ENCODE measurements at places on chromosomes 11 and 22.

DNA sequence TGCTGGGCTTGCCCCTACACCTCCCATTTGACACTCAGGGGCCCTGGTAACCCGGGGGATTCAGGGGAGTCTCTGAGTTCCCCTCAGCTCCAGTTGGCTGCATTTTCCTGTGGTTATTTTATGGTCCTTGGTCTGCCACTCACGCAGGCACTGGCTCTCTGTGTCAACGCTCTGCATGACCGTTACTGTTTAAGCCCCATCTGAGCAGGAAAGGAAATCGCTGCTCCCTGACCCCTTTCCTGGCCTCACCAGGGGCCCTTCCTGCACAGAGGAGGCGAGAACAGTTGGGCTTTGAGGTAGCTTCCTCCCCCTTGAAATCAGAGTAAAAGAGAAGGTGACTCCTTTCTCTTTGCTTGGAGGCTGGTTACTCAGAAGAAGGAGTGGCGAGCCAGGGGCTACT lies 2.4 kb downstream of the C1QTNF4 start:
- DNase-seq, result no peak

- DNase-seq, result no peak
These were observed 7.6 kb downstream of the LRRC10B start for GRCh38 chr11:61516191-61516590.

DNA sequence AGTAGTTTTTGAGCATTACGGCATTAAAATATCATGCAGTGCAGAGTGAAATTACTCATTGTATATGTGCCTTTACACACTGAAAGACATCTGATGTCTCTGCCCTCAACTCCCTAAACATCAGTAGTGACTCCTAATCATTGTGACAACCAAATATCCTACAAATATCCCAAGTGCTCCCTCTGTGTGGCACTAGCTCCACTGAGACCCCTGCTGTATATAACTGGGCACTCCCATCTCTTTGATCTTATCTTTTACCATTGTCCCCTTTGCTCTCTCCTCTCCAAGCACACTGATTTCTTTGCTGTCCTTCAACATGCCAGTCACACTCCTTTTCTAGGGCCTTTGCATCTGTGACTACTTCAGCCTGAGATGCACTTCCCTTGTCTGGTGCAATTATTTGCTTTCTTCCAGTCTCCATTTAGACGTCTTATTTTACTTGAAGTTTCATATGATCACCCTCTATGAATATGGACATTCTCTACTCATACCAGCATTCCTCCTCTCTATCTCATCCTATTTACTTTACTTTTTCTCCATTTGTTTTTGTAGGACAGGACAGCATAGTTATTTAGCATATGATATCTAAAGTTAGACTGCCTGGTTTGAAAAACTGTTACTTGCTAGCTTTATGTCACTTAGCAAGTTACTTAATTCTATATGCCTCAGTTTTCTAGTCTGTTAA lies 2.4 kb downstream of the SLC5A12 start:
- DNase-seq, result no peak

DNA sequence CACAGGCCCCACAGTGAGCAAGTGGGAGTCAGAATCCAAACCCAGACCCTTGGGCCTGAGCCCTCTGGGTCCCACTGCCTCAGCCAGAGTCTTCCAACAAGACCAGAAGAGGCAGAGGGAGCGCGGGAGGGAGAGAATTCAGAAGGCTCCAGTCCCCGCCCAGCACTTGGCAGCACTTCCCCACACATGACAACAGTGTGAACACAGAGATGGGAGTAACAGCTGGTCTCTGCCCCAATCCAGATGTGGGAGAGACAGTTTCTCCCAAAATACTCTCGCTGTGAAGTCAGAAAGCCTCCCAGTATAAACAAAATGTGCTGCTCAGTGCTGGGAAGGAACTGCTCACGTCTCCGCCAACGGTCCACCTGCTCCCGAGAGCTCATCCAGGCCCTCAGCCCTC lies 219.9 kb downstream of the MN1 start:
- DNase-seq, result peak; percentile 70

DNA sequence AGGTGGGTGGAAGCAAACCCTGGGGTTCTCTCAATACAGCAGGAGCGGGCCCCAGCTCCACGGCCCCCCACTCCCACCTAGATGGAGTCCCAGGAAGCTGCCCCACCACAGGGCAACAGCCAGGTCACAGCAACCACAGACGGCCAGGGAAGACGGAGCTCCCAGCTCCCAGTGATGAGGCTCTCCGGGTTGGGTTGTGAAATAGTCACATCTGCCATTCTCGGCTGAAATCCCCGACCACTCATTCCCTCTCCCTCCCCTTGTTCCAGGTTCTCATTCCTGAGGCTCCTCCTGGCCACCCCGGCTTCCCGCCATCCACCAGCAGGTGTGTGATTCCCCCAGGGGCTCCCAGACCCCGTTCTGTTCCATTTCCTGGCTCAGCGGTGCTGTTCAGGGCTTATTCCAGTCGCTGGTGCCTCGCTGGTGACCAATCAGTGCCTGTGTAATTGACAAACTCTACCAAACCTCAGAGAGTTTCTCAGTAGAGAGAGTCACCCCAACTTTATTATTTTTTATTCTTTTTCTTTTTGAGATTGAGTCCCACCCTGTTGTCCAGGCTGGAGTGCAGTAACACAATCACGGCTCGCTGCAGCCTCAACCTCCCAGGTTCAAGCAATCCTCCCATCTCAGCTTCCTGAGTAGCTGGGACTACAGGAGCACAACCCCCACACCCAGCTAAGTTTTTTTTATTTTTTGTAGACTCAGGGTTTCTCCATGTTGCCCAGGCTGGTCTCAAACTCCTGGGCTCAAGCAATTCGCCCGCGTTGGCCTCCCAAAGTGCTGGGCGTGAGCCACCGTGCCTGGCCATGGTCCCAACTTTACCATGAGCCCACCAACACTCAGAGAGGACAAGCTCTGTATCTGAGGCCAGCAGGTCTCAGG lies 63.2 kb downstream of the SHANK2 start:
- DNase-seq, result no peak

DNA sequence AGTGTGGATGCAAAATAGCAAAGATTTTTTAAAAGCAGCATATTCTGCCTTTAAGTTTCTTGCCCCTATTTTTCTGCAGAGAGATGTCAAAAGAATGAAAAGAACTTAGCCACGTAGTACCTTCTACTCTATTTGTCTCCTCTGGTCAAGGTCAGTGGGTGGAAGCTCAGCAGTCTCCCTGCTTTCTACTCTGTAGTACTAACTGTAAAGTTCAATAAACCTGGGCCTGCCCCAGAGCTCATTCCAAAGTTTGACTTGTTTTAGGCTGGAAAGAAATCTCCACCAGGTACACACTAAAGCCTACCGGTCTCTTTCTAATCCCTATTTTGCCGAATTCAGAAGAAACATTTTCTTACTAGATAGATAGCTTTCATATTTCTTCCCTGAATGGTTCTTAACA lies 247.9 kb upstream of the ARHGAP20 start:
- DNase-seq, result no peak

DNA sequence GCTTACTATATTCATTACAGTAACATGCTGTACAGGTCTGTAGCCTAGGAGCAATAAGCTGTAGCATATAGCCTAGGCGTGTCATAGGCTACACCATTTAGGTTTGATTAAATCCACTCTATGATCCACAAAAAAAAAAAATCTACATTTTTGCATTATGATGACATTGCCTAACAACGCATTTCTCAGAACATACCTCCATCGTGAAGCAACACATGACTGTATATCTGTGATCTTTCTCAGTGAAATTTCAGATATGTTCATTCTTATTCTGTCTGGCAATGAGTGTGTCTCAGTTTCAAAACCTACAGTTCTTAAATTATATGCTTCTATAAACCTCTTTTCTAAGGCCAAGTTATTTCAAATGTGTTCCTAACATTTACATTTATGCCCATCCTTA lies 140.3 kb downstream of the CADM1 start:
- DNase-seq, result no peak

GRCh38 chr22:38882972-38883622 lies 11.1 kb upstream of the CBX6 start:
- peak; percentile 27 for DNase-seq

- no peak for DNase-seq
These were observed 86.4 kb upstream of the TBCEL start for GRCh38 chr11:120937501-120937900.

GRCh38 chr11:44884056-44884455 lies 66.6 kb downstream of the TP53I11 start:
- no peak for DNase-seq

DNA sequence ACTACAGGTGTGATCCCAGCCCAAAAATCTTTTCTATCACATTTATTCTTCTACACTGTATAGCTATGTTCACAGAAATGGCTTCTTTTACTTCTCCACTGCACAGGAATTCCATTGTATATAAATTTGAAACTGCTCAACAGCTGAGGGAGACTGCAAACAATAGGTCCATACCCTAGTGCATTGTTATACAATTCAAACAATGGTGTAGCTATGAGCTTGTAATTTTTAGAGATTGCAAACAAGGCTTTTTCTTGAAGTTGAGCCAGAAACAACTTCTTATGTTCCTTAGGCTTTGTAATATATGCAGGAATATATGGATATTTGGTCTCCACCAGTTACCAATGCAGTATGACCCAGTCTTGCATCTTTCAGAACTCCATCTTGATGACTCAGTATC lies 19.5 kb upstream of the SIK3 start:
- no peak for DNase-seq

DNA sequence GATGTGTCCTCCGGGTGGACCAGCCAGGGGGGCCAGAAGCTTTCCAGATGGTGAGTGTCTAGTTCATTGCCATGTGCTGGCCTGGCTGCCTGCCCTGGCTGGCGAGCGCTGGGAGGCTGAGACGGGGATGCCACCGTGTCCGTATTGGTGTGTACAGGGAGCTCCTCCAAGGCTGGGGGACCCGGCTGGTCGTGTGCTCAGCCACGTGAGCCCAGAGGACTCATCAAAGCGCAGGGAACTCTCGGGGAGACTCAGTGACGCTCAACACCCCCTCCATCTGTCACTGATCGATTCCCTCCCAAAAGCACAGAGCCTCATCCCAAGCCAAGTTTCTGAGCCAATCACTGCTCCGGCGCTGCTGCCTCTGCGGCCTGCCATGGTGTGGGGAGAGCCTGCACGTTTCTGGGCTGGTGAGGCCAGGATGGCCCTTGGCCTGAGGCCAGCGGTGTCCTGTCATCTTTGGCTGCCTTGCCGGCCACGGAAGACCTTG lies 423.7 kb downstream of the SHANK2 start:
- peak; percentile 18 for DNase-seq

- no peak for DNase-seq
These were observed 73.0 kb upstream of the PHF21B start for GRCh38 chr22:45082795-45083194.

DNA sequence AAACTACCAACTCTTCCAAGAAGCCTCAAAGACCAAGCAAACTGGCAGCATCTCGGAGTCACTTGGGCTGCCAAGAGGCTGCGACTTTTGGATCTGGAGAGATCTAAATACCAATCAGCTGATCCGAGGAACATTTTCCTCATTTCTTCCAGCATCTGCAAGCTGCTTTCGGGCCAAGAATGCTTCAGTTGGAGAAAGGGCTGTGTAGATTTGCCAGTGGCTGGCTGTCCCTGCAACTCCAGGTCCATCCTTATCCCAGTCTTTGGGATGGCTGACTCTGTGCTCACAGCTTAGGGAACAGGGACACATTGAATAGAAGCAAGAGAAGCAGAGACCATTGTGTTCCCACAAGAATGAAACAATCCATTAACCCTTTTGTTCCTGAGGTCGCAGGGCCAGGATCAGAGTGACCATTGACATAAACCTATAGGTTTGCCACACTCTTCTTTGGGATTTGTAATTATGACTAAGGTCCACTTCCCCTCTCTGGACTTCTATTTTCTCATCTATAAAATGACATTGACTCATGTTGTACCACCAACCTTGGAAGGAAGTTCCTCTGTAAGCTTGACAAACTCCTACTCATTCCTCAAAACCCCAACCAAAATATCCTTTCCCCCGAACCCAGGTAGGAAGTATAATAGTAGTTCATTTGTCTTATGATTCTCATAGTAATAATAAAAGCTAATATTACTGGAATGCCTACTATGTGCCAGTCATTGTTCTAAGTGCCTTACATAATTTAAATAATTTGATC lies 340.8 kb downstream of the MN1 start:
- peak; percentile 82 for DNase-seq

GRCh38 chr11:47147681-47148080 lies 29.0 kb downstream of the ARFGAP2 start:
- DNase-seq, result no peak

- DNase-seq, result peak; percentile 6
These were observed 645 bp downstream of the RTCB start for GRCh38 chr22:32411402-32411801.

DNA sequence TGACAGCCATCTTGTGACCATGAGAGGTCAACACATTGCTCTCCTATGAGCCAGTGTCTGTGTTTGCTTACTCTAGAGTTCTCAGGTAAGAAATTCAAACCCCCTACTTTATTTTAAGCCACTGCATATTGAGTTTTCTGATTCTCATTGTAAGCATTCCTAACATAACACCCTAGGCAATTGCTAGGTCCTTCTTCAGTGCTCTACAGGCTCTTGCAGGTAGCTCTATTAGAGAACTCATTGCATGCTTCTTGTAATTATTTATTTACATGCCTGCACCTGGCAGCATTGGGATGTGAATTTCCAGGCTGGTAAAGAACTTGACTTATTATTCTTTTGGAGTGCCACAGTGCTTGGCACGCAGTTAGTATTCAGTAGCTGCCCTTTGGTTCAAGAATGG lies 288.8 kb upstream of the SYN3 start:
- no peak for DNase-seq

- DNase-seq, result no peak
These were observed 27.8 kb downstream of the ETS1 start for GRCh38 chr11:128559496-128560103.

DNA sequence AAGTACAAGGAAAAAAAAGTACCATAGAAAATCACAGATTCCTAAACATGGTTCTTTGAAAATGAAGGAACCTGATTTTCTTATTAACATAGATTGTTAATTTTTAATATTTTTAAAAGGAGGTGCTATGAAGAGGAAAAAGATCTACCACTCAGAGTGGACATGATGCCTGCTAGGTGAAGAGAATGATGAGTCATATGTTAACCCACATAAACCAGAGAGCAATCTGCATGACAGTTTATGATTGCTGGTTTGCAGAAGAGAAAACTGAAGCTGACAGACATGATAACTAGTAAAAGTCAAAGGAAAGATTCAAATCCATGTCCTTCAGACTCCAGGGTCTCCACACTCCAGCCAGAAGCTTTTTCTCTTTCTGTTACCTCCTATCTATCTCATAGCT lies 1231.7 kb downstream of the LRRC4C start:
- no peak for DNase-seq

DNA sequence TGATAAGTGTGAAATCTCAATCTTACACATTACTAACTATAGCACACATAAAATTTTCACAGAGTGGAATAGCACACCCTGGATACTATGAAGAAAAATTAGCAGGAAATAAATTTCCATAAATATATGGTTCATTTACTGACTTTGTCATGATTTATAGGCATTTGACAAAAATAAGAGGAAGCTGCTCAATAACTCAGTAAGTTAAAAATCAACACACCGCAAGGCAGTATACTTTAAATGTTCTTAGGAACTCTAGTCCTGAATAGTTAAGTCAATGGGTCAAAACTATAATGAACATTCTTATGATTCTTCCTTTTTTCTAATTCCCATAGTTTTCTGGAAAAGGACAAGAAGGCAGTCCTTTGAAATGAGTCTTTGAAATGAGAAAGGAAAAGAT lies 1557.8 kb upstream of the RAG2 start:
- DNase-seq, result no peak

GRCh38 chr11:94132152-94132558 lies 3.5 kb downstream of the PANX1 start:
- DNase-seq, result peak; percentile 58

GRCh38 chr22:32585737-32586136 lies 111.1 kb downstream of the FBXO7 start:
- DNase-seq, result no peak

- DNase-seq, result peak; percentile 30
These were observed 38.5 kb downstream of the C11orf58 start for GRCh38 chr11:16776711-16777612.
